B cell (primary cell): ENCODE measurements at places on chromosomes 6 and 20.

- H3K36me3 ChIP-seq: no peaks in the 10 kb centered on the region
- peaks cover 26% of the 10 kb centered on the region for H3K4me1 ChIP-seq
- no peak for DNase-seq
- H3K4me3 ChIP-seq: no peak overlapping the region
Measured at GRCh38 chr6:72651174-72651573, 29.3 kb downstream of the KCNQ5 start.

DNA sequence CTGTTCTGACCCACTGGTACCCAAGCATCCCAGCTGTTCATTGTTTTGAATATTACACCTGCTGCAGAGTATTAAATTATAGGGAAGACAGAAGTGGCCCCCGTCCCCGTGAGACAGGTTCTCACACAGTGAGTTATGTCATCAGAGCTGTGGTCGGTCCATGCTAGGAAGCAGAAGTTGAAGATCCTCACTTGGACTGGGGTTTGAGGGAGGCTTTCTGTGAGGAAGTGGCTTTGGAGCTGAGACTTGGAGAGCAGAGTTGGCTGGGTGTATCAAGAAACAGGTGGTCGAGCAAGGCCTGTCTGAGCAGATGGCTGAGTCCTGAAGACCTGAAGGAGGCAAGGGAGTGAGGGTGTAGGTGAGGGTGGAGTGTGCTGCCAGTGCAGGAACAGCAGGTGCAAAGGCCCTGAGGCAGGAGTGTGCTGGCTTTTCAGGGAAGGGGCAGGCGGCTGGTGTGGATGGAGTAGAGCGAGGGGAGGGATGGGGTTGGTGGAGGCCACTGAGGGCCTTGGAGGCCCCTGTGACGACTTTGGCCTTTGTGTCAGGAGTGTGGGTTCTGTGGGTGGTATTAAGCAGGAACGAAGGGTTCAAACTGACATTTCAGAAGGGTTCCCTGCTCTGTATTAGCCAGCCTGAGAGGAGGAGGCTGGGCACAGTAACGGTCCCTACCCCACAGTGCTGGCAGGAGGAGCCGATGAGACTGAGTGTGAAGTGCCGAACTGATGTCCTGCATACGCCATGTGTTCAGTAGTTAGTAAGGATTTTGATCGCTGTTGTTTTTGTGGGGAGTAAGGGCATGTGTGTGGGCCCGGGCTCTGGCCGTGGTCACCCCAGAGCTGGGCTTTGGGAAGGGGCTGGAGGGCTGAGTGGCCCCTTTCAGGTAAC, 11.8 kb downstream of the SRC start:
- H3K36me3 ChIP-seq: no peaks in the 10 kb centered on the region
- no peak overlapping the region for H3K27ac ChIP-seq
- no peaks in the 10 kb centered on the region for H3K27me3 ChIP-seq
- H3K4me1 ChIP-seq: peaks cover 10% of the 10 kb centered on the region

- no peak overlapping the region for H3K4me3 ChIP-seq
- DNase-seq: no peak
- H3K27ac ChIP-seq: no peak overlapping the region
- H3K36me3 ChIP-seq: no peaks in the 10 kb centered on the region
- H3K27me3 ChIP-seq: no peaks in the 10 kb centered on the region
Measured at GRCh38 chr20:2123720-2124119, 22.1 kb downstream of the STK35 start.

DNA sequence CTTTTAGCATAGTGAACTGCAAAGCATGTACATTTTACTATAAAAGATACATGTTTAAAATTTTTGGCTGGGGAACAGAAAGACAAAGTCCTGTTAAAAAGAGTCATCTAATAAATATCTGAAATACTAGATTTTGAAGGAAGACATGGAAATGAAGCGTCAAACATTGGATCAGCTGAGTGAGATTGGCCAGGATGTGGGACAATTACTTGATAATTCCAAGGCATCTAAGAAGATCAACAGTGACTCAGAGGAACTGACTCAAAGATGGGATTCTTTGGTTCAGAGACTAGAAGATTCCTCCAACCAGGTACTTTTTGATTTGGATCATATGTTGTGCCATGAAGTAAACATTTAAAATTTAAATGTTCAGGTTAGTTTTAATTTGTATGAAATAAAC, 162.3 kb downstream of the UTRN start:
- H3K4me1 ChIP-seq: no peaks in the 10 kb centered on the region
- peaks cover 30% of the 10 kb centered on the region for H3K36me3 ChIP-seq
- no peak overlapping the region for H3K27ac ChIP-seq
- no peaks in the 10 kb centered on the region for H3K27me3 ChIP-seq

GRCh38 chr20:19660808-19661378, 97.2 kb upstream of the RIN2 start:
- no peaks in the 10 kb centered on the region for H3K27me3 ChIP-seq
- no peak for DNase-seq
- no peaks in the 10 kb centered on the region for H3K36me3 ChIP-seq

DNA sequence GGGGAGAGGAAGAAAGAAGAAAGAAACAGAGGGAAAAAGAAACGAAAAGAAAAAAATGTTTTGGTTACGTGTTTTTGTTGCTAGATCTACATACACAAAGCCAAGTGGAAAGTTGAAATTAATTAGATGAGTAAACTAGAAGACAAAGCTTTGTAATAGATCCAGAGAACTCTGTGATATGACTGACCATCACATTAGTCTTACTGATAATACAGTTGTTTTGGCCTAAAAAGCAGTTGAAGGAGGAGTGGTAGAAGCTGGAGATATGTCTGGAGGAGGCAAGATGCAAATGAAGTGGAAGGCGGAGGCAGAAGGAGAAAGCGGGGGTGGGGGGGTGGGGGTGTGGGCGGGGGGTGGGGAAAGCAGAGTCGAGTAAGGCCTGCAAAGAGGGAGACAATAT, 500.1 kb upstream of the ID4 start:
- H3K4me1 ChIP-seq: no peaks in the 10 kb centered on the region
- no peak overlapping the region for H3K27ac ChIP-seq
- H3K27me3 ChIP-seq: no peaks in the 10 kb centered on the region
- no peak for DNase-seq

DNA sequence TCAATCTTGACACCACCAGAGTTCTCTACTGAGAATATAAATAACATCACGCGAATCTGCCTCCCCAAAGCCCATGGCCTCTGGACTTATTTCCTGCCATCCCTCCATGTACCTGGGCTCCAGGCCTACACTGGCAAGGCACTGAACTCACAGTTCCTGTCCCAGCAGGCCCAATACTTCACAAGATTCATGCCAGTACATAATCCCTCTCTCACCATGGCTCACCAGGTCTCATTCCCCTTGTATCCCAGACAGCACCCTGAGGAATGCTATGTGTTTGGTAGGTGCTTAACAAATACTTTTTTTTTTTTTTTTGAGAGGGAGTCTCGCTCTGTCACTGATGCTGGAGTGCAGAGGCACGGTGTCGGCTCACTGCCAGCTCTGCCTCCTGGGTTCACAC, 1.9 kb downstream of the KIF16B start:
- no peak overlapping the region for H3K27ac ChIP-seq
- H3K27me3 ChIP-seq: no peaks in the 10 kb centered on the region
- no peak overlapping the region for H3K4me3 ChIP-seq
- no peak for DNase-seq
- H3K36me3 ChIP-seq: no peaks in the 10 kb centered on the region
- H3K4me1 ChIP-seq: peaks cover 22% of the 10 kb centered on the region

GRCh38 chr20:63257629-63258028, 3.4 kb upstream of the NKAIN4 start:
- no peaks in the 10 kb centered on the region for H3K36me3 ChIP-seq
- peaks cover 47% of the 10 kb centered on the region for H3K27me3 ChIP-seq
- peaks cover 11% of the 10 kb centered on the region for H3K4me1 ChIP-seq
- H3K4me3 ChIP-seq: no peak overlapping the region
- no peak overlapping the region for H3K27ac ChIP-seq

DNA sequence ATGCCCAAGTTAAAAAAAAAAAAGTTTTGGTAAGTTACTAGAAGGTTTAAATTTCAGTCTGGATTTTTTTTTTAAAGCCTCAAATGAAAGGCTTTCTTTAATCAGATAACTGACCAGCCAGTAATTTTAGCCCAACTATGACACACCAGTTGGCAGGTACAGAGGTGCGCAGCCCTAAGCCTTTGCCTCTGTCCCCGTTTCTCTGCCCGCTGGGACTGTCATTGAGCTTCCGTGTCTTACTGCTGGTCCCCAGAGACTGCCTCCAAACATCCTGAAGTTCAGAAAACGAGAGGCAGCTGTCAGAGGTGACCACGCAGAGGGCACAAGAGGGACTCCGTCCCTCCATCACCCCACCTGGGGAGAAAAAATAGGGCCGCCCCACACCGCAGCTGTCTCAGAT, 118.2 kb downstream of the RPS12 start:
- H3K4me3 ChIP-seq: no peak overlapping the region
- no peak overlapping the region for H3K27ac ChIP-seq
- no peaks in the 10 kb centered on the region for H3K36me3 ChIP-seq
- no peak for DNase-seq

GRCh38 chr6:12804952-12805645, 88.5 kb downstream of the PHACTR1 start:
- H3K27me3 ChIP-seq: no peaks in the 10 kb centered on the region
- no peaks in the 10 kb centered on the region for H3K4me1 ChIP-seq
- no peak for DNase-seq
- H3K27ac ChIP-seq: no peak overlapping the region

GRCh38 chr6:47439348-47439668, 38.3 kb upstream of the CD2AP start:
- H3K27ac ChIP-seq: no peak overlapping the region
- peaks cover 38% of the 10 kb centered on the region for H3K4me1 ChIP-seq
- no peaks in the 10 kb centered on the region for H3K27me3 ChIP-seq
- no peak overlapping the region for H3K4me3 ChIP-seq
- no peak for DNase-seq
